NCI-H345 (cell line): ENCODE measurements at places on chromosomes 12 and 14.

- peak; percentile 39 for DNase-seq
These were observed 65.2 kb downstream of the PAPOLA start for GRCh38 chr14:96567289-96567899.

DNA sequence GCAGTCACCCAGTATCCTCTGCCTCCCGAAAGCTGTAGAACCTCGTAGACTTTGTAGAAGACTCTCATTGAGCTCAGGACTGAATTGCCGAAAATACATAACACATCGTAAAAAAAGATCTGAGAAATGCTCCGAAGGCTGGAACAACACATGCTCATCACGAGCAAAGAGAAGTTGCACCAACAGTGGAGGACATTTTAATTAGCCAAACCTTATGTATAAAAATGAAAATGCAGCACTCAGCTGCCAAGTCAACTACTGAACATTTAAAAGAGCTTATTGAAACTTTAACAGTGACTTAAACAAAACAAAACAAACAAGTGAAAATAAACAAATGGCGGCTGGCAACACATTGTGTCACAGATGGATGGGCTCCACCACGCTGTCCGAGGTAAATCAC lies 519.9 kb downstream of the TMEM132D start:
- DNase-seq, result no peak

DNA sequence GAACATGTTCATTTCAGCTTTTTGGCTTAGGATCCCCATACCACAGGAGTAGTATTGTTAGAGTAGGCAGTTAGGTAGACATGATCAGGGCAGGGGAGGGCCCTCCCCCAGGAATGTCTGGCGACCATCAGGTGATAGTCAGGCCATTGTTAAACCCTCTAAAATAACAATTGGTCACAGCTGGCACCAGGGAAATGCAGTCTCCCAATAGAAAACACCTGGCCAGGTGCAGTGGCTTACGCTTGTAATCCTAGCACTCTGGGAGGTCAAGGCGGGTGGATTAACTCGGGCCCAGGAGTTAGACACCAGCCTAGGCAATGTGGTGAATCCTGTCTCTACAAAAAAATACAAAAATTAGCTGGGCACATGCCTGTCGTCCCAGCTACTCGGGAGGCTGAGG lies 187.1 kb downstream of the MON2 start:
- DNase-seq, result no peak

DNA sequence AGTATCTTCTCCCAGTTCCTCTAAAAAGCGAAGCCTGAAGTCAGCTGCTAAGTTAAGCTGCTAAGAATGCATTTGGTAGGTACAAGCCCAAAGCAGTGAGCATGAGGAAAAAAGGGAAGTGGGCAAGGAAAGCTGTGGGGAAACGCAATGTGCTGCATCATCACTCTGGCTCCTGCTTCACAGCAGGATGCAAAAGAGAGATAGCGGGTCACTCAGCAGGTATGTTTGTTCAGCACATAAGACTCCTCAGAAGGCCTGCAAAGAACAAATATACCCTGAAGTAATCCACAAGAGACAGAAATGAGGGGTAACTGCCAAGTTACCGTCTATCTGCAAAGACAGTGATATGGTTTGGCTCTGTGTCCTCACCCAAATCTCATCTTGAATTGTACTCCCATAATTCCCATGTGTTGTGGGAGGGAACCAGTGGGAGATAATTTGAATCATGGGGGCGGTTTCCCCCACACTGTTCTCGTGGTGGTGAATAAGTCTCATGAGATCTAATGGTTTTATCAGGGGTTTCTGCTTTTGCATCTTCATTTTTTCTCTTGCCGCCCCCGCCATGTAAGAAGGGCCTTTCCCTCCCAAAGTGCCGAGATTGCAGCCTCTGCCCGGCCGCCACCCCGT lies 127.4 kb upstream of the EGLN3 start:
- DNase-seq, result no peak

- DNase-seq, result no peak
These were observed 6.5 kb upstream of the VTI1B start for GRCh38 chr14:67680941-67681340.

GRCh38 chr14:104494483-104494882 lies 85.1 kb upstream of the C14orf180 start:
- no peak for DNase-seq

- DNase-seq, result no peak
These were observed 149.5 kb upstream of the KRR1 start for GRCh38 chr12:75660805-75661404.

GRCh38 chr14:89773644-89774316 lies 180.8 kb downstream of the EFCAB11 start:
- peak; percentile 48 for DNase-seq

DNA sequence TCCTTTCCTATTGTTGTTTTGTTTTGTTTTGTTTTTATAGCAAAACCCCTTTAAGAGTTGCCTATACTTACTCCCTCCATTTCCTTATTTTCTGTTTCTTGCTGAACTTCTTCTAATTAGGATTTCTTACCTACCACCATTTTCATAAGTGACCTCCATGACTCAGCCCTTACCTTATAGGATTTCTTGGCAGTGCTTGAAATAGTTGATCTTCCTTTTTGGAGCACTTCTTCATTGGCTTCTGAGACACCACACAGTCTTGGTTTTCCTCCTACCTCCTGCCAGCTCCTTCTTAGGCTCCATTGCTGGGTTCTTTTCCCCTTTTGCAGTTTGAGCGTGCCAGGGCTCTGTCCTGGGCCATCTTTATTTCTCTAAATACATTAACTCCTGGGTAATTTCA lies 23.4 kb upstream of the EID3 start:
- DNase-seq, result no peak

GRCh38 chr12:106774808-106775524 lies 484 bp downstream of the RIC8B start:
- peak; percentile 59 for DNase-seq

GRCh38 chr12:21551841-21552465 lies 25.9 kb downstream of the SPX start:
- peak; percentile 75 for DNase-seq

DNA sequence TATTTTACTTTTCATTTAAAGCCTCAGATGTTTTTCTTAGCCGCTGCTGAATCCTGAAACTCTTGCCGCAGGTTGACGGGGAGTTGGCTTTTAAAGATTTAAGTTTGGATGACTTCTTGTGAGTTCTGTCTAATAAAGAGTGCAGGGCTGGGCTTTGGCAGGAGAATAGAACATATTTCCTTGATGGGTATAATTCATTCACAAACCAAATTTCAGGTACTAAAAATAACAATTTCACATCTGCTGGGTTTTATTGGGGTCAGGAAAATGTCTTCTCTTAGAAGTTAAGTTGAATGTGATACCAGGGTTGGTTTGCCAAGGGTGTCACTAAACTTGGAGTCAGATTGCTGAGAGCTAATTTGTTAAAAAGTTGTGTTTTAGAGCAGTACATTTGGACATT lies 9.7 kb downstream of the SP1 start:
- DNase-seq, result no peak

- no peak for DNase-seq
These were observed 1.1 kb downstream of the CLMN start for GRCh38 chr14:95318399-95319311.
